IPS DF 19.7 (cell line): ENCODE measurements at places on chromosomes 7 and 10.

DNA sequence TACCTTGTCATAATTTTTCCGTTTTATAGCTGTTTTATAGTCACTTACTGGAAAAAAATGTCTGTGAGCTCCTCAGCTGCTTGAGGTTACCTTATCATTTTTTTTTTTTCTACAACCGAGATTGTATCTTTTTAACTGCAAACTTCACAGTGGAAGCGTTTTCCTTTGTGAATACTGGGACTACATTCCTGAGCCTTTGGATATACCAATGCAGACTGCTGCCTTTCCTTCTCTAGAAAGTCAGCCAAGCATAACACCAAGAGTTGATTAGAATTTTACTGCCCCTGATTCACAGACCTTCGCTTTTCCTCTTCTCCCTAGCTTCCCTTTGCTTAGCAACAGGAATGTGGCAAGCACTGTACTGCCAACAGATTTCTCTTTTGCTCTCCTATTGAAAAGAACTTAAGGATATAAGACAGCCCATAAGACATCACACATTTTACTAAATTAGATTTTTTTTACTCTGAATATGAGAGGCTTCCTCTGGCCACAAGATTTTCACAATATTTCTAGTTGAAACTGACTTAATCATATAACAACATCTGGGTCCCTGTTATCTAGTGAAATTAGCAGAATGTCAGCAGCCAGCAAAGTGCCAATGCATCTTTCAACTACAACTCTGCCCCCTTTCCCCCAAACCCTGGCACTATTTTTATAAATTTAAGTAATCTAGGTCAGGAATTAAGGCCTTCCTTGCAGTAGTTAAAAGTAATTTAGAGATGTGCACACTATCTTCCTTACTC is 170.6 kb downstream of the PRKG1 start:
- no peak for DNase-seq

DNA sequence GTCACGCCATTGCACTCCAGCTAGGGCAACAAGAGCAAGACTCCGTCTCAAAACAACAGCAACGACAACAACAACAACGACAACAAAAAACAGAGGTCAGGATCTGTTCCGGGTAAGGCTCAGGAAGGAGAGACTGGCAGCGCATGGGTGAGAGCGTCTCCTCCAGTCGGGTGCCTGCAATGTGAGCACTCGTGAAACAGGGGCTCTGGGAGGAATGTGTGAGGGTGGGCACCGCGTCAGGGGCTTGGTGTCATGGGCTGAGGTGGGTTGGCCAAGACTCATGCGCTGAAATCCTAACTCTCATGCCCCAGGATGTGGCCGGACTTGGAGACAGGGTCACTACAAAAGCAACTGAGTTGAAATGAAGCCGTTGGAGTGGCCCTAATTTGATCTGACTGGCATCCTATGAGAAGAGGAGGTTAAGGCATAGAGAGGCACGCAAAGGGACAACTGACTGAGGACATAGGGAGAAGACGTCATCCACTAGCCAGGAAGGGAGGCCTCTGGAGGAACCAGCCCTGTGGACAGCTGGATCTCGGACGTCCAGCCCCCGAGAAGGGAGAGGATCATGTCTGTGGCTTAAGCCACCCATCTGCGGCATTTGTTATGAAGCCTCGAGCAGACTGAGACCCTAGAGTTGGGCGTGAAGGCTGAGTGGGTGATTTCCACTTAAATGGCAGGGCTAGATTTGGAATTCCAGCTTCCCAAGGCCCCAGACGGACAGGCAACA is 241.5 kb upstream of the PITRM1 start:
- no peak for DNase-seq

DNA sequence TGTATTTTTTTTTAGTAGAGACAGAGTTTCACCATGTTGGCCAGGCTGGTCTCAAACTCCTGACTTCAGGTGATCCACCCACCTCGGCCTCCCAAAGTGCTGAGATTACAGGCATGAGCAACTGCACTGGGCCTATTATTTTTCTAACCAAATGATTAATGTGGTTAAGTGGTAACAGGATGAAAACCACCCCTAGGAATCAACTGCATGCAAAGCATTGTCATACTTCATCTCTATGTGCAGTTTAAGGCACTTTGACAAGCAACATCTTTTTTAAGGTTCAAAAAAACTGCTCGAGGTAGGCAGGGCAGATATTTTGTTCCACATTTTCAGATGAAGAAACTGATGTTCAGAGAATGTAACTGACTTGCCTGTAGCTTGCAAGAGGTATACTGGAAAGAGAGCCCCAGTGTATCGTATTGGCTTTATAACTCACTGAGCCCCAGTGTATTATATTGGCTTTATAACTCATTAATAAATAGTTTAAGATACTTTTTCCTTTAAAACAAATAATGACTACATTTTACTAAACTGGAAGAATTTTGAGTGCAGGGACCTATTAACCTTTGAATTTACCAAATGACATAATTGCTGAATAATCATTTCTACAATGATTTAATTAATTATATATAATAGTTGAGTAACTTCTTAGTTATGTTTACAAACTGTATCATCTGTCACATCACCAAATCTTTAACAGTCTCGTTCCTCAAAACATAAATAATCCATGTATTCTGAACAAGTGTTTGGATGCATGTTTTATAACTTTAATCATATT is 38.1 kb downstream of the RTKN2 start:
- no peak for DNase-seq

GRCh38 chr7:73830681-73831583 is at the start of gene CLDN4:
CLDN4 (plus strand) TSS chr7:73830996; CDS start chr7:73831202, 206 bp downstream.
- no peak for DNase-seq

- no peak for DNase-seq
Observed at GRCh38 chr10:62037166-62037831, 135.8 kb downstream of the ARID5B start.

DNA sequence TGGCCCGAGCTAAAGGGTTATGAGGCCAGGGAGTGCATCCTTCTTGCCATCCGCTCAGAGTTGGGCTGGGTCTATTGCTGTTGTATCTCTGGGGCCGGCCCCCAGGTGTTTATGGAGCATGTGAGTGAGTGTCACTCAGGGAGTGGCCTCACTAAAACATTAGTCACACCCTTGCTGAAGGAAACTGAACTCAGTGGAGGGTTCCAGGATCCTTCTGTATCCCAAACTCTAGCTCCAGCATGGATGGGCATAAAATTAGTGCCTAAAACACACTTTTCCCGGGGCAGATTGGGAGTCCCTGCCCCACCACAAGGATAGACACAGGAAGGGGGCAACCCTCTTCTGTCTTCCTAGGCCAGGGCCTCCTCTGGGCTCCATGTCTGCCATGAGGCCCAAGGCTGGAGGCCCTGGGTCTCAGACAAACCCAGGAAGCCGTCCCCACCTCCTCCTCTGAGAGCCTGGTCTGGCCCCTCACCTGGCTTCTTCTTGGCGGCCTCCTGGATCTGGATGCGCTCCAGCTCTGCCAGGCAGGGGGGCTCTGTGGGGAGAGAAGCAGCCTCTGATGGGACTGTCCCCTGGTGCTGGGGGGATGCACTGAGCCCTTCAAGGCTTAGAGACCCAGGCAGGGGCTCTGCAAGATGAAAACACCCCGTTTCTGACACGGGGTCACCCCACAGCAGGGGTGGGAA is 24.5 kb downstream of the SPOCK2 start:
- DNase-seq, result no peak

- DNase-seq, result no peak
Observed at GRCh38 chr7:82404652-82405051, 38.9 kb downstream of the CACNA2D1 start.

GRCh38 chr7:22980422-22980821 is 33.5 kb downstream of the HYCC1 start:
- DNase-seq, result no peak

GRCh38 chr10:99536338-99537085 is 3.8 kb downstream of the NKX2-3 start:
- no peak for DNase-seq

- no peak for DNase-seq
Observed at GRCh38 chr10:120530699-120531098, 73.7 kb downstream of the PLPP4 start.
